GM23248 (cell line): ENCODE measurements at places on chromosomes 2 and 18.

DNA sequence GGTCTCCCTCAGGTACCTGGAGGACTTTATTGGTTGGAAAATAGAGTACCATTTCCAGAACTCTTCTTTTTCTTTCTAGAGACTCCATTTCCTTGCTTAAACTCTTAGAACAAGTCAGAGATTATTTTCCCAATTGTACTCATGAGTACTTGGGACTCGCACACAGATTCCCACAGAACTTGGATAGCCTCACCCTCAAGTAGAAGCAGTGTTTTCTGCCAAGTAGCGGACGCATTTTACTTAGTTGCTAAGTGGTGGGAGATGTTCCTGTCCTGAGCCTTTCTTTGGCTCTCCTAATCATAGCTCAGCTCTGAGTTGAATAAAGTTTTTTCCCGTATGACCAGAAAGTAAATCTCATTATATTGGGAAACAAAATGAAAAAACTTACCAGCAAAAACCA, 17.2 kb downstream of the SLC30A3 start:
- no peak for DNase-seq

- no peak for DNase-seq
Observed at GRCh38 chr2:115678129-115678528, 1235.7 kb downstream of the DPP10 start.

- DNase-seq = no peak
Observed at GRCh38 chr18:2480536-2480935, 90.8 kb downstream of the METTL4 start.

GRCh38 chr18:59249199-59249774, 24.0 kb downstream of the RAX start:
- DNase-seq = peak; percentile 90

DNA sequence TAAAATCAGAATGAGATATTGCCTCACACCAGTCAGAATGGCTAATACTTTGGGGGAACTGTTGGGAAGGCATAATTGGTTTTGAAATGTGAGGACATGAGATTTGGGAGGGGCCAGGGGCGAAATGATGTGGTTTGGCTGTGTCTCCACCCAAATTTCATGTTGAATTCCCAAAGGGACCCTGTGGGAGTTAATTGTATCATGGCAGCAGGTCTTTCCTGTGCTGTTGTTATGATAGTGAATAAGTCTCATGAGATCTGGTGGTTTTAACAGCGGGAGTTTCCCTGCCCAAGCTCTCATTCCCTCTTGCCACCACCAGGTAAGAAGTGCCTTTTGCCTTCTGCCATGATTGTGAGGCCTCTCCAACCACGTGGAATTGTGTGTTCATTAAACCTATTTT, 59.6 kb downstream of the CSRNP3 start:
- no peak for DNase-seq

- DNase-seq = no peak
Observed at GRCh38 chr2:60092781-60093180, 460.7 kb downstream of the BCL11A start.

GRCh38 chr18:864872-865273, 39.8 kb upstream of the ADCYAP1 start:
- DNase-seq = peak; percentile 87

DNA sequence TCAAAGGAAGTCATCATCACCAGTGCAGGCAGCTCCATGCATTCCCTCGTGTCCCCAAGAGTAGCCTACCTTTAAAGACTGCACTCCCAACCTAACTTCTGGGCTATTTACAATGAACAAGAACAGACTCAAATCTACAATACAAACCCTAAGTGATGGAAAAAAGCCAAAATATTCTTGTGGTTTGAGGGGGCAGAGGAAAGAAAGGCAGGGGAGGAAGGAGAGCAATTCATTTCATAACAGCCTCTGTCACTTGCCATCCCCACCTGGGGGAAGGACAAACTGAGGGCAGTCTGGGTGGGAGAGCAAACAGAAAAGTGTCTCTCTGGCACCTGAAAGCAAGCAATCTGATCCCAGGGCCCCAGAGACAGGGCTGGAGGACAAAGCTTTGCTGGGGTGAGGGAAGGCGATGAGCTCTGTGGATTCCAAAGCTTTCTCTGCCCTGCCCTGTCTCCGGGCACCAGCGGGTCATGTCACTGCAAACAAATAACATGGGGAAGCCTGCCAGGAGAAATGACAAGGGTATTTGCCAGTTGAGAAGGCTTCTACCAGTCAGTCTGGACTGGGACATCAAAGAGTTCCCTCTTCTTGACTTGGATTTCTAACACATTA, 528.0 kb upstream of the TNP1 start:
- no peak for DNase-seq

- DNase-seq = peak; percentile 73
Observed at GRCh38 chr2:216389570-216389969, 17.3 kb upstream of the MARCHF4 start.

DNA sequence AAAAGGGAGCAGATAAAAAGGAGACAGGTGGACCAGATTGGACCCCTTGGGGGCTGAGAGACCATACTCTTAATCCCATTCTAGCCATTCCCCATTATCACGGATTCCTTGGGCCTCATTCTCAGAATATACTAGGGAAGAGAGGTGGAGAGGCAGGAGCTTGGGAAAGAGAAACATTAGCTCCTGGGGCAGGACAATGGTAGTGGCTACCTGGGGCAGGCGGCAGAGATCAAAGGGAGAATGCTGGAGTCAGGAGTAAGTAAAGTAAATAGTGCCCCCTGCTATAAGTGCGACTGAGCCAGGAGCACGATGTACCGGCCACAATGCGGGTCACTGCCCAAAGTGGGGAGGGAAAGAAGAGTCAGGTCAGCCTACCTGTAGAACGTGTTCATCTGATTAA, 20.4 kb upstream of the IHH start:
- DNase-seq = no peak

- no peak for DNase-seq
Observed at GRCh38 chr2:218865999-218866398, 6.4 kb downstream of the WNT6 start.

DNA sequence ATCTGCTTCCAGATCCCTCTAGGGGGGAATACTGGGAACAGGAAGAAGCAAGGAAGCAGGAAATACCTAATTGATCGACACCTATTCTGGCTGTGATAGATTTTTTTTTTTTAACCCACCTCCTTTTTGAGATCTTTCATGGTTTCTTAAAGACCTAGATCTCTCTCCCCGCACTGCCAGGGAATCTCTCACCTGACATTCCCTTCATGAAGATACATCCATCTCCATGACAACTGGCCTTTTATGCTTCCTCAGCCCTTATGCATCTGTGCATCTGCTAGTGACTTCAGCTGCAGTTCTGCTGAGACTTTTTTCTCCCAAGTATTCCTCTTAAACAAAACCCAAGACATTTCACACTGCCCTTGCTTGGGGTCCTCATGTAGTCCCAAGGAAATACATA, 21.1 kb upstream of the CPO start:
- no peak for DNase-seq

- peak; percentile 96 for DNase-seq
Observed at GRCh38 chr2:58923869-58924268, 682.7 kb upstream of the FANCL start.

GRCh38 chr18:42458226-42458625, 503.2 kb downstream of the PIK3C3 start:
- DNase-seq = no peak

GRCh38 chr2:110770404-110770958, 38.1 kb downstream of the ACOXL start:
- DNase-seq = no peak

- DNase-seq = no peak
Observed at GRCh38 chr2:156472686-156473085, 36.5 kb downstream of the GPD2 start.

GRCh38 chr2:233417282-233417681, 63.0 kb downstream of the DGKD start:
- DNase-seq = no peak

GRCh38 chr2:98806236-98806697, 75.3 kb upstream of the MGAT4A start:
- peak; percentile 12 for DNase-seq

GRCh38 chr18:12029786-12030584, 48.7 kb downstream of the IMPA2 start:
- DNase-seq = no peak

DNA sequence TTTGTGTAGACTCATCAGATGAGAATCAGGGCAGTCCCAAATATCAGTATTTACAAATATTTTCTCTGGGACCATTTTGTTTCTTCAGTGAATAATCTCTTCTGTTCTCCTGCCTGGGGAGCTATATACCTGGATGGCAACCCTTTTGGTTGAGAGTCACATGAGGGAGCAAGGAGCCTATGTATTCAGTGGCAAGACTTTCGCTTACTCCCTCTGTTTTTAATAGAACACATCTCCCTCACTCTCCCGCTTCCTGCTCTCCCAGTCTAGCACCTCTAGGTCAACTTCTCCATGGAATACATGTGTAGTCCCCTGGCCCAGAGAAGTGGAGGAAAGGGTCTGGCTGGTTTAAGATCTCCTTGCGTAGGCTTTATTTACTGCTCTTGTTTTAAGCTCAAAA, 600.3 kb downstream of the CCDC85A start:
- no peak for DNase-seq
